ENCODE measurements at places on chromosomes 2 and 18.

- peaks cover 40% of the 10 kb centered on the region for H3K27me3 ChIP-seq
- peaks cover 7% of the 10 kb centered on the region for H3K4me1 ChIP-seq
- no peak for DNase-seq
- H3K27ac ChIP-seq = no peak overlapping the region
- H3K36me3 ChIP-seq = no peaks in the 10 kb centered on the region
These were observed 4.2 kb upstream of the FN1 start for GRCh38 chr2:215439980-215440512.

- H3K27me3 ChIP-seq = no peaks in the 10 kb centered on the region
- H3K4me3 ChIP-seq = no peak overlapping the region
- no peak overlapping the region for H3K27ac ChIP-seq
These were observed 300.9 kb downstream of the RIT2 start for GRCh38 chr18:42814618-42815017.

- no peaks in the 10 kb centered on the region for H3K27me3 ChIP-seq
- no peak overlapping the region for H3K4me3 ChIP-seq
- no peaks in the 10 kb centered on the region for H3K36me3 ChIP-seq
- no peaks in the 10 kb centered on the region for H3K4me1 ChIP-seq
- H3K27ac ChIP-seq = no peak overlapping the region
- no peak for DNase-seq
These were observed 137.2 kb downstream of the LRRTM1 start for GRCh38 chr2:80167284-80167808.

GRCh38 chr2:152443771-152444170 lies 108.8 kb downstream of the FMNL2 start:
- no peak for DNase-seq
- peaks cover 53% of the 10 kb centered on the region for H3K4me1 ChIP-seq
- no peaks in the 10 kb centered on the region for H3K36me3 ChIP-seq
- H3K27me3 ChIP-seq = no peaks in the 10 kb centered on the region
- H3K4me3 ChIP-seq = no peak overlapping the region
- H3K27ac ChIP-seq = no peak overlapping the region

GRCh38 chr18:79789091-79789891 lies 8.4 kb upstream of the KCNG2 start:
- H3K4me1 ChIP-seq = peaks cover 31% of the 10 kb centered on the region
- no peak overlapping the region for H3K4me3 ChIP-seq
- no peak for DNase-seq

- no peaks in the 10 kb centered on the region for H3K36me3 ChIP-seq
- H3K4me3 ChIP-seq = no peak overlapping the region
- no peaks in the 10 kb centered on the region for H3K4me1 ChIP-seq
- H3K27me3 ChIP-seq = no peaks in the 10 kb centered on the region
- DNase-seq = no peak
These were observed 34.9 kb downstream of the C18orf54 start for GRCh38 chr18:54392543-54393023.

DNA sequence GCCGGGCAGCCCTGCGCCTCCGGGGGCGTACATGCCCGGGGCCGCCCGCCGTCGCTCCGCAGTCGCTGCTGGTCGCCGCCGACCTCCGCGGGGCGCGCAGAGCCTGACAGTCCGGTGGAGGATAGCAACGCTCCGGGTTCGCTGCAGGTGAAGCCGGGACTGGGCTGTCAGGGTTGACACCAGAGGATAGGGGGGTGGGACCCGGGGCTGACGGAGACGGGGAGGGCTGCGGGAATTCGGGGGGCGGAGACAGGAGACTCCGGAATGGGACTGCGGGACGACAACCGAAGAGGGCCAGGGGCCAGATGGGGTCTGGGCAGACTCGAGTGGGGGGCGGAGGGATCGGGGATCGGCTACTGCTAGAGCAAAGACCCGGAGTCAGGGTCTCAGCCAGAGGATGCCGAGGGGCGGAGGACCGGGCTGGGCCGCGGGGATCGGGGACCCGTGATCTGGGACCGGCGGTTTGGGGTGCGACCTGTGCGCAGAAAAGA lies 403 bp downstream of the TMEM127 start:
- DNase-seq = no peak
- H3K4me3 ChIP-seq = peak overlapping the region; percentile 92
- peaks cover 4% of the 10 kb centered on the region for H3K36me3 ChIP-seq
- H3K4me1 ChIP-seq = peaks cover 63% of the 10 kb centered on the region
- H3K27ac ChIP-seq = peak overlapping the region; percentile 98

DNA sequence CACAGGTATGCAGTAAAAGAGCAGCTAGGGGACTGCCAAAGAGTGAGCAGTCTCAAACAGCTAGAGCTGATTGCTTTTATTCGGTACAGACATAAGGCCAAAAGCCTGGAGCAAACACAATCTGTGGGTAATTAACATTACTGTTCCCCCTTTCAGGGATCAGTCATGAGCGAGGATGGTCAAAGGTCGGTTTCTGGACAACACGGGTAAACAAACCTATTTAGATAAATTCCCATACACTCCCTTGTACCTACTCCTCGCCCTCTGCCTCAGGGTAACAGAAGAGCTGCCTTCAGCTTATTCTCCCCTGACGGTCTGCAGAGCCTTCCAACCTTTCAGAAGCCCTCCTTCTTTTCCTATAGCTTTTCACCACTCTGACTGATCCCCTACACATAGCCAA lies 586.0 kb downstream of the SUCLG1 start:
- H3K27me3 ChIP-seq = no peaks in the 10 kb centered on the region
- no peaks in the 10 kb centered on the region for H3K4me1 ChIP-seq
- no peak for DNase-seq
- no peak overlapping the region for H3K4me3 ChIP-seq

DNA sequence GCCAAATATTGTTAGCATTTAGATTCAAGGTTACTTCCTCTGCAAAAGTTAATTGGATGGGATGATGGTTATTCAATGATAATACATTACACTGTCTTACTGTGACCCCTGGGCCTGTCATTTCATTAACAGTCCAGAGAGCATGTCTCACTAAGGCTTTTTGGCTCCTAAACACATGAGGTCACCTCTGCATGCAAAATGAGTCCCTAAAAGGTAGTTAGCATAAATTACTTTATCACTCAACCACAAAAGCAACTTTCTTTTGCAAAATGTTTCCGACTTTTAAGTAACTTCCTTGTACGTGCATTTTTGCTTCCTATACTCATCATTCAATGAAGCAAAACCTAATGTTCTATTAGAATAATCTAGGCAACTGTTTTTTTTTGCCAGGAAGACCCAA lies 16.8 kb upstream of the AGFG1 start:
- no peak for DNase-seq
- H3K4me3 ChIP-seq = no peak overlapping the region
- no peaks in the 10 kb centered on the region for H3K4me1 ChIP-seq
- no peak overlapping the region for H3K27ac ChIP-seq
- H3K36me3 ChIP-seq = no peaks in the 10 kb centered on the region
- H3K27me3 ChIP-seq = no peaks in the 10 kb centered on the region

- H3K4me3 ChIP-seq = no peak overlapping the region
- H3K36me3 ChIP-seq = no peaks in the 10 kb centered on the region
- H3K27ac ChIP-seq = no peak overlapping the region
- H3K4me1 ChIP-seq = no peaks in the 10 kb centered on the region
These were observed 37.6 kb downstream of the TEX51 start for GRCh38 chr2:126936219-126936723.

- H3K36me3 ChIP-seq = no peaks in the 10 kb centered on the region
- H3K27ac ChIP-seq = no peak overlapping the region
- DNase-seq = no peak
- no peak overlapping the region for H3K4me3 ChIP-seq
- no peaks in the 10 kb centered on the region for H3K4me1 ChIP-seq
- H3K27me3 ChIP-seq = no peaks in the 10 kb centered on the region
These were observed 108.5 kb upstream of the UNC80 start for GRCh38 chr2:209663139-209663538.

- H3K27me3 ChIP-seq = no peaks in the 10 kb centered on the region
- H3K4me3 ChIP-seq = no peak overlapping the region
- no peak overlapping the region for H3K27ac ChIP-seq
- H3K4me1 ChIP-seq = no peaks in the 10 kb centered on the region
These were observed 149.4 kb upstream of the DCC start for GRCh38 chr18:52190631-52191030.

GRCh38 chr18:37460604-37461003 lies 105.0 kb downstream of the CELF4 start:
- DNase-seq = no peak
- no peaks in the 10 kb centered on the region for H3K27me3 ChIP-seq
- H3K4me1 ChIP-seq = no peaks in the 10 kb centered on the region
- H3K36me3 ChIP-seq = no peaks in the 10 kb centered on the region

- no peak overlapping the region for H3K4me3 ChIP-seq
- no peak for DNase-seq
- no peaks in the 10 kb centered on the region for H3K4me1 ChIP-seq
- H3K27ac ChIP-seq = no peak overlapping the region
- no peaks in the 10 kb centered on the region for H3K27me3 ChIP-seq
These were observed 458.8 kb downstream of the SETBP1 start for GRCh38 chr18:45139478-45139877.

GRCh38 chr2:168278424-168278888 lies 31.1 kb upstream of the STK39 start:
- no peaks in the 10 kb centered on the region for H3K4me1 ChIP-seq
- no peak overlapping the region for H3K27ac ChIP-seq
- H3K4me3 ChIP-seq = no peak overlapping the region
- no peaks in the 10 kb centered on the region for H3K27me3 ChIP-seq
- no peak for DNase-seq

DNA sequence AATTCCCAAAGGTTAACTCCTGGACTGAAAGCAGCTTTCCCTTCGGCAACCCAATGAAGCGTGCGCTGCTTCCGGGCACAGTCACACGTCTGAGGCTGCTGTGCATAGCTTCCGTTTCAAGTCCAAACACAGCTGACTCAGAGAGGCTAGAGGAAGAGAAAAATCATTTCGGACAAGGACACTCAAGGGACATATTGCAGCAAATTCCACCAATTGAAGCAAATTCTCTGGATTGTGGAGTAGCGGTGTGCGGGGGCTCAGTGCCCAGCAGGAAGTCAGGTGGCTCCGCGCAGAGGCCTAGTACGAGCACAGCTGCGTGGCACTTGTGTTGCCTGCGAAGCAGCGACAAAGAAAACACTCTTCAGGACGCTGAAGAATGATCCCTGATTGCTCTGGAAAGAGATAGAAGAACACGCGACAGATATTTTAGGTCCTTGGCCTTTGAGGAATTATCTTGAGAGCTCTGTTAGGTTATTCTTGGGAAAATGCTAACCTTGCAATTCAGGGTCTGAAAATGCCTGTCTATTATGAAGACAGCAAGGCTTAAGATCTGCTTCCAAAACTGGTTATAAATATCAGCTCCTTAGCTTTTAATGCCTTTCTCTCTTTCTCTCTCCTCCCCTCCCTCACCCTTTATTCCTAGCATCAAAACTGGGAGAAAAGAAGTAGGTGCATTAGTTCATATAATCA lies 352.6 kb upstream of the DLGAP1 start:
- H3K4me1 ChIP-seq = no peaks in the 10 kb centered on the region
- no peaks in the 10 kb centered on the region for H3K36me3 ChIP-seq
- no peak overlapping the region for H3K4me3 ChIP-seq
- H3K27me3 ChIP-seq = no peaks in the 10 kb centered on the region

DNA sequence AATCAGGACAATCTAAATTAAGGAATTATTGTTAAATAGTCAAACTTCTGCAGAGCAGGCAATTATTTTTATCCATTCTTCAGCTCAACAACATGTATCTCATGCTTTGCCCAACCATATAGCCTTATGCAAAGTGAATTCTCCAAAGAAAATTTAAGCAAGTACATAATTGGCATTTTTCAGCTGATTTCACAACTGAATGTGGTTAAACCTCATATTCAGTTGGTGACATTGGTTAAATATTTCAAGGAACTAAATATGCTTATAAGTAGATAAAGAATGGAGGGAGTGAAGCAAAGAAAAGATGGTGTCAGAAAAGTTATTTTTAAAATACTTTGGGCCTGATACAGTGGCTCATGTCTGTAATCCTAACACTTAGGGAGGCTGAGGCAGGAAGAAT lies 816.2 kb downstream of the NRXN1 start:
- H3K4me1 ChIP-seq = no peaks in the 10 kb centered on the region
- DNase-seq = no peak
- H3K27ac ChIP-seq = no peak overlapping the region
- H3K4me3 ChIP-seq = no peak overlapping the region
- H3K36me3 ChIP-seq = no peaks in the 10 kb centered on the region

GRCh38 chr2:136306836-136307235 lies 188.9 kb upstream of the CXCR4 start:
- H3K4me1 ChIP-seq = no peaks in the 10 kb centered on the region
- H3K27me3 ChIP-seq = no peaks in the 10 kb centered on the region
- H3K36me3 ChIP-seq = no peaks in the 10 kb centered on the region
- H3K27ac ChIP-seq = no peak overlapping the region
- no peak for DNase-seq

GRCh38 chr2:182228073-182228473 lies 198.8 kb downstream of the PDE1A start:
- no peak overlapping the region for H3K4me3 ChIP-seq
- no peak overlapping the region for H3K27ac ChIP-seq
- H3K36me3 ChIP-seq = no peaks in the 10 kb centered on the region
- no peaks in the 10 kb centered on the region for H3K27me3 ChIP-seq
- DNase-seq = no peak
- no peaks in the 10 kb centered on the region for H3K4me1 ChIP-seq

GRCh38 chr2:82879803-82880202 lies 1579.3 kb downstream of the SUCLG1 start:
- no peaks in the 10 kb centered on the region for H3K27me3 ChIP-seq
- no peak for DNase-seq
- H3K4me1 ChIP-seq = no peaks in the 10 kb centered on the region
- H3K27ac ChIP-seq = no peak overlapping the region
- no peaks in the 10 kb centered on the region for H3K36me3 ChIP-seq

GRCh38 chr18:46408334-46408987 lies 248.6 kb downstream of the LOXHD1 start:
- no peaks in the 10 kb centered on the region for H3K27me3 ChIP-seq
- no peaks in the 10 kb centered on the region for H3K36me3 ChIP-seq
- peak overlapping the region; percentile 33 for H3K27ac ChIP-seq

- peaks cover 23% of the 10 kb centered on the region for H3K4me1 ChIP-seq
- no peaks in the 10 kb centered on the region for H3K36me3 ChIP-seq
- H3K27me3 ChIP-seq = no peaks in the 10 kb centered on the region
- no peak overlapping the region for H3K4me3 ChIP-seq
- no peak overlapping the region for H3K27ac ChIP-seq
These were observed 26.0 kb upstream of the LAPTM4A start for GRCh38 chr2:20077411-20077940.

GRCh38 chr2:183678908-183679307 lies 554.7 kb downstream of the NUP35 start:
- H3K36me3 ChIP-seq = no peaks in the 10 kb centered on the region
- no peak for DNase-seq
- no peak overlapping the region for H3K4me3 ChIP-seq
- H3K27ac ChIP-seq = no peak overlapping the region
- no peaks in the 10 kb centered on the region for H3K4me1 ChIP-seq

GRCh38 chr18:53486296-53486695 lies 738.2 kb downstream of the MBD2 start:
- no peak for DNase-seq
- H3K27me3 ChIP-seq = no peaks in the 10 kb centered on the region
- no peak overlapping the region for H3K4me3 ChIP-seq
- no peak overlapping the region for H3K27ac ChIP-seq
- H3K4me1 ChIP-seq = no peaks in the 10 kb centered on the region

- H3K27ac ChIP-seq = peak overlapping the region; percentile 99
- no peaks in the 10 kb centered on the region for H3K27me3 ChIP-seq
- H3K4me1 ChIP-seq = no peaks in the 10 kb centered on the region
- no peak for DNase-seq
These were observed 995 bp downstream of the MBD5 start for GRCh38 chr2:148021886-148022285.
